Fibroblast of lung (primary cell): ENCODE measurements at places on chromosomes 2 and 18.

- no peak for DNase-seq
Measured at GRCh38 chr2:46309052-46309953, 12.1 kb downstream of the EPAS1 start.

GRCh38 chr2:39508198-39508597, 71.1 kb upstream of the MAP4K3 start:
- DNase-seq, result peak; percentile 75

- DNase-seq, result peak; percentile 5
Measured at GRCh38 chr2:199734651-199735050, 116.3 kb downstream of the FTCDNL1 start.

DNA sequence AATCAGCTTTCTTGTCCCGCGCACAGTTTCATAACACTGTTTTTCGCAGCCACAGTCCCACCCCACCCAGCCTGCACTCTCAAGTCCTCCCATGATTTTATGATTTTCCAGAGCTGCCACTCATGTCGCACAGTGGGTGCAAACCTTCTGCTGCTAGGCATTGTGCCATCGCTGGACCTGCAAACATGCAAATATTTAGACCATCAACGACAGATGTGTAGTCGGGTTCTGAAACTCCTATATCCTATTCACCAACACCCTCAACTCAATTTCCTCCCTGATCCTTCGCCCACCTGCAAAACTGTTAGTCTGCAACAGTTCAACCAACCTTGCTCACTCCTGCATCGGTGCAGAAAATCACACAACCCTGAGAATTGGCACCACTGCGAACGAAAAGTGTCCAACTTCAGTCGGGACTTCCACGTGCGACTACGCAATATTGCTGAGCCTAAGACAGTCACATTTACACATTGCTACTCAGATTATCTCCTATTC, 871 bp upstream of the ALS2 start:
- no peak for DNase-seq

GRCh38 chr2:201953396-201953795, 80.3 kb upstream of the FZD7 start:
- DNase-seq, result no peak

DNA sequence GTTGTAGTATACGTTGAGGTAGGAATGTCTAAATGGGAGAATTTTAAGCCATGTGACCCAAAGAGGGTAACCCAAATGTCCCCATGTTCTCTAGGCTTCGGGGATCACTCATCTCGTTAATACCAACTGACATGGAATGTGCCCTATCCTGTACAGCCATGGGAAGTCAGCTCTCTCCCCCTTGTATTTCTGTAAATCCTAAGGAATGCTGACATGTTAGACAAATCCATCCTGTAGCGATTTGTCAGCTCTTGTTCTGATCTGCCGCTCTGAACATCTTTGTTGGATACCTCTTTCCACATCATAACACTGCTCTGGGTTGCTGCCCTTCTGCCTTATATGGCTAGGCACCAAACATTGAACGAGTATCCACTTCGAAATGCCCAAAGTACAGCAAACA, 350.6 kb downstream of the RND3 start:
- DNase-seq, result no peak

GRCh38 chr2:11665028-11665427, 5.0 kb downstream of the NTSR2 start:
- DNase-seq, result no peak

DNA sequence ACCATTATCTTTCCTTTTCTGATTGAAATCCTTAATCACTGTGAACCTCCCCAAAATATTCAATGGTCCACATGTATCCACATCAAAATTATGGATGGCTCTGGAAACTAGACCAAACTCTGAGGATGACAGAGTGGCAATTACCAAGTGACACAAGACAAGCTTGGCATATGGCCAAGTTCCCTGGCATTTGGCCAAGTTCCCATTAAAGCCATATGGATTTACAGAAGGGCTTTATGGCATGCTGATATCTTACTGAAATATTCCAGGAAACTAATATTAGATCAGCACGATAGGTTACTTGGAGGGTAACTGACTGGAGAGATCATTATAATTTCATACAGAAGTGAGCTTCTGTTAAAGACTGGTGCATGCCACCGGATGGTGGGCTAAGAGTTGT, 21.9 kb upstream of the CERS6 start:
- DNase-seq, result no peak

DNA sequence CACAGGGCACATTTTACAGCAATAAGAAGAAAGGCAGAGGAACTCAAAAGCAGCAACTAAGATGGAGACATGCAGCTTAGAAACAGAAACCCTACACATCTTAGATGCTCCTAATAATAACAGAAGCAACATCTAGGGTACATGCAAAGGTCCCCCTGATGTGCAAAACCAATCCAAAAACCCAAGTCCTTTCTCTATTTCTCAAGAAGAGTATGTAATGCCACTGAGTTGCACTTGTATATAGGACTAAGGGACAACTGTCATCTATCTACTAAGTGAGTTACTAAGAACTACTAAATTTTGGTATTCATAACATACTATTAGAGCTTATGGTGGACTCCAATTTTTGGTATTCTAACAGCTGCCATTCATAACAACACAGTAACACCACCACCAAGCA, 28.4 kb downstream of the HNRNPLL start:
- no peak for DNase-seq

GRCh38 chr18:56235481-56236013, 402.8 kb downstream of the TXNL1 start:
- no peak for DNase-seq

GRCh38 chr2:26772064-26773001, 8.2 kb downstream of the SLC35F6 start:
- peak; percentile 24 for DNase-seq

GRCh38 chr2:169571571-169571970, 2.1 kb downstream of the FASTKD1 start:
- no peak for DNase-seq

DNA sequence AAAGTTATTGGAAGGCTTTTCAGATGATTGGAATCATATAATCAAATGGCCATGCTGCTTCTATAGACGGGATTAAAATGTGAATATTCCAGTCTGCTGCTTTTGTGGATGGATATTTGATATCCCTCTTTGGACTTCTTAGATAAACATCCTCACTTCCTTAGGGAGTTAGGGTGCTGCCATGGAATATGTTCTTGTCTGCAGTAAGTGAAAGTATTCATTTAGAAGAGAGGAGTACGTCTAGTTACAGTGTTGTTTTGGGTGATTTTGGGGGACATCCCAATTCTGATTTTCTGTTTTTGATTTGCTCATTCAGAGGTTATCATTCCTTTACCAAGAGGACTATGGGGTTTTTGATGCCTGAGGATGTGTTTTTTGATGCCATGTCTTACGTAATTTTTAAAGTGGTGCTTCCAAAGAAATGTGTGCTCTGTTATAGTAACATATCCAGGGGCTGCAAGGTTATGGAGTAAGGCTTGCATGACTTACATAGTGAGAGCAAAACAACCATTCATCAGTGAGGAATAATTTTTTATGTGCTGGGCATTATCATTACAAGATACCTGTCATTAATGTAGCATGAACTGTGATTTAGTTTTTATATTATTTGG, 33.6 kb downstream of the ASXL3 start:
- DNase-seq, result peak; percentile 45

- DNase-seq, result no peak
Measured at GRCh38 chr2:16442971-16443370, 222.7 kb downstream of the CYRIA start.
